ENCODE measurements at places on chromosomes 4 and X.

DNA sequence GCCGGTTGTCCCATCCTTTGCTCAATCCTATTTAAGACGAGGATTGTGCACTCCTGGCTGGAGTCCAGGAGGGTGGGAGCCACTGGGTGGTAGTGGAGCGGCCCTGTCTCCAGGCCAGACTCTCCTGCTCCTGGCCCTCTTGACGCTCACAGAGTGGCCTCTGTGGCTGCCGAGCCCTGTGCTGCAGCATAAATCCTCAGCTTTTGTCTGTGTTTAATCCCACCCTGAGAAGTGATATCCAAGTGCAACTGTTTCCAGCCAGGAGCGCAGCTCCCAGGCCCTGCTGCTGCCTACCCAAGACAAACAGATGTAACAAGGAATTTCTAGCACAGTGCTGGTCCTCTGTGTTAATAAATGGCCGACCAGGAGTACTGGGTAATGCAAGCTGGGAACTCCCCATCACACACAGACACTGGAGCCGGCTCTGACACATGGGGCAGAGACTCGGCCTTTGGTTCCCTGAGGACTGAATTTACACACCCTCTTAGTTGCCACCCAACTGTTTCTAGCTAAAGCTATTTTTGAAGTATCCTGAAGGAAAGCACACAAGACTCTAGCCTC, 85.3 kb downstream of the GATB start:
- DNase-seq, result no peak

DNA sequence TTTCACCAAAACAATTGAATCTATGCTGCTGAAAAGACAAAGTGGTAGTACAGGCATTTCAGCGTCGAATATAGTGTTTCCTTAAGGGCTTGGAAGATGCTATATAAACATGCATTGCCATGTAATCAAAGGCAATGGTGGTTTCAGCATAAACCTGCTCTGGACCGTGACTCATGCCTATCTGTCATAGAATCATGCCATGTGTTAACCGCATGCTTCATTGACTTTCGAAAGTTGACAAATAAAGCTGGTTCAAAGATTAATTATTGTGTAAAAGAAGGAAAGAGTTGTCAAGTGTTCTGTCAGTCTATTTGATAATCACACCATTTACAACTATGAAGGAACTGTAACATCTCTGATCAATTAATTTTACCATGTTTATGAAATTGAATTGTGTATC, 83.2 kb downstream of the FUNDC1 start:
- DNase-seq, result no peak

DNA sequence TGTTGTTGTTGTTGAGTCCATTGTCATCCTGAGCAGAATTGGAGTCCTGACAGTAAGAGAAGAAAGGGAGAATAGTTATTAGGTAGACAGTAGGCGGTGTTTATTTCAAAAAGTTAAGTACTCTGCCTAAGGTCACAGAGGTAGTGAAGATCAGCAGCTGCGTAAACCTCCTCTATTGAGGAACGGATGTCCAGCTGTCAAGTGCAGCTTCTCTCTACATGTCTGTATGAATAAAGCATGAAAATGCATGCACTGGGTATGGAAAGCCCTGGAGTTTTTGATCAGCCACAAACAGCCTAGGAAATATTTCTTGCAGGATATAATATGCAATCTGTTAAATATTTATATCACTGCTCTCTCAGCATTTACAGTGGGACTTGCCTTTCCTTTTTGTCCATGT, 109.4 kb upstream of the CBLL2 start:
- DNase-seq, result no peak

- no peak for DNase-seq
These were observed 51.5 kb upstream of the ARHGAP24 start for GRCh38 chr4:85423431-85423830.

- peak; percentile 16 for DNase-seq
These were observed 32.4 kb upstream of the TMEM131L start for GRCh38 chr4:153433754-153434105.

DNA sequence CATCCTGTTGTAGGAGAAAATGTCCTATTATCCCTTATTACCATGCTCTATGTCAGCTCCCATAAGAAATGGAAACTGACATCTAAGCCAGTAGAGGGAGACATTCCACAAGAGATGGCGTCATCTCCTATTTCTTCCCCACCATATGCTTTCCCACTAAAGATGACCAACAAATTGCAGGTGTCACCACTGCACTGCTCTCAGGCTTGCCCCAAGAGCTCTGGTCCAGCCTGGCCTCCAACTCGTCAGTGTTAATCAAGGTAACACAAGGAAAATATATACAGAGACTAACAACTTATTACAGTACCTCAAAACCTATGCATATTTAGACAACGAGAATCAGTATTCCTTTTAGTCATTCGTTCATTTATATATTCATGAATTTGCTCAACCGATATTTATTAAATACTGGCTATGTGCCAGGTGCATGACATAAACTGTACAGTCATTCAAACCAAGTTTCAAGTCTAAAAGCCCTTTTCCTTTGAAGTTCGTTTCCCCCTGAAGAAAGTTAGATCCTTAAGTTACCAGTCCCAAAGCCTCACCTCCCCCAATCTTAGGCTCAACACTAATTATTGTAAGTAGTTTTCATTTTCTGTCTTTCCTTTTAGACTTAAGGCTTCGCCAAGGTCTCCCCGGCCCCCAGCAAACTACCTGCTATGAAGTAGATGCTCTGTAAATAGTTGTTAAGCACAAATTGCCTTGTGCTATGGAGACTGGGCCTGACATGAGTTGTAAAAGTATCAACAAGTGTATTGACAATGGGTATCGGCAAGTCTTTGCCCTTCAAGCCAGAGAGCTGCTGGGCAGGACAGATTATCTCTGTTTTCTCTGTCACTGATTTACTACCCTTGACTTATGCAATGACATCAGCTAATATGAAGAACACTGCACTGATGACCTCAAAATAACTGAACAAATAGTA, 3.1 kb upstream of the FGB start:
- DNase-seq, result peak; percentile 75

GRCh38 chr4:5708449-5709206, at the start of gene EVC2:
EVC2 (minus strand) TSS chr4:5708559; CDS start chr4:5708513, 46 bp downstream.
- DNase-seq, result no peak

DNA sequence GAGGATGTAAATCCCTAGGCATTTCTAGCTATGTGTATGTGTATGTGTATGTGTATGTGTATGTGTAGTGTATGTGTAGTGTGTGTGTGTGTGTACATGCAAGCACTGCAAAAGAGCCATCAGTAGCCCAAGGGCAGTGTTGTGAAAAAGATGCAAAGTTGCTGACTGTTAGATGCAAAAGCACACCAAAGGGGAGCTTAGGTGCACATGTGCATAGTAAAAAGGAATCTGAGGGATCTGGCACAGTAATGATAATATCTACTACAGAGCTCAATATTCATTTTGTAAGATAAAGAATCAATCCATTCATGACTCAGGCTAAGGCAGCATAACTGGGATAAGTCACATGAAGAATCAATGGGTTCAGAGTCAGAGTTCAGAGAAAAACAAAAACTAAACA, 80.2 kb downstream of the TMEM47 start:
- no peak for DNase-seq

- DNase-seq, result no peak
These were observed 102.2 kb downstream of the RBMX2 start for GRCh38 chrX:130504019-130504418.

DNA sequence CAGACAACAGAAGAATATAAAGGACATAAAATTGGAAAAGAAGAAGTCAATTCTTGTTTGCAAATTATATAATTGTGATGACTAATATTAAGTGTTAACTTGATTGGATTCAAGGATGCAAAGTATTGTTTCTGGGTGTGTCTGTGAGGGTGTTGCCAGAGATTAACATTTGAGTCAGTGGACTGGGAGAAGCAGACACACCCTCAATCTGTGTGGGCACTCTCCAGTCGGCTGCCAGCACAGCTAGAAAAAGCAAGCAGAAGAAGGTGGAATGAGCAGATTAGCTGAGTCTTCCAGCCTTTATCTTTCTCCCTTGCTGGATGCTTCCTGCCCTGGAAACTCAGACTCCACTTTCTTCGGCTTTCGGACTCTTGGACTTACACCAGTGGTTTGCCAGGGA, 51.7 kb downstream of the UBE2NL start:
- no peak for DNase-seq
